ENCODE measurements at places on chromosomes 3 and 15.
A peak's percentile ranks its signal among the peaks of the same experiment; 100 is the strongest.

GRCh38 chr15:35381328-35381727 lies 164.6 kb downstream of the DPH6 start:
- no peak for DNase-seq

DNA sequence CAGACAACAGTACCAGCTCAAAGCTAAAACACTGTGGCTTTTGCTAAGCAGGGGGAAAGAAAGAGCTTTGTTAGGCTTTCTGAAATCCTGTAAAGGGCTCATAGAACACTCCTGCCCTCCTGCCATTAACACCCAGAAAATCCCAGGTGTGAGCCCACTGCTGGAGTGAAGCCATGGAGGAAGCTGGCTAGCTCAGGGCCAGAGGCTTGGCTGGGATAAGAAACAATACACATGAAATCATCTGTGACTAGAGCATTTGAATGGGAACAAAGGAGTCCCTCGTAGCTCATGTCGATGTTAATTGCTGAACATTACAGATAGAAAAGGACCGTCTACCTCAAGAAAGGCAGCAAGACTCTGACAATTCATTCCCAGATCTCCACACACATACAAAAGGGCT lies 23.5 kb downstream of the RUVBL1 start:
- DNase-seq, result no peak

- DNase-seq, result no peak
Measured at GRCh38 chr15:93080451-93080850, 8.6 kb downstream of the RGMA start.

GRCh38 chr15:95734422-95735316 lies 595.8 kb upstream of the NR2F2 start:
- DNase-seq, result no peak

DNA sequence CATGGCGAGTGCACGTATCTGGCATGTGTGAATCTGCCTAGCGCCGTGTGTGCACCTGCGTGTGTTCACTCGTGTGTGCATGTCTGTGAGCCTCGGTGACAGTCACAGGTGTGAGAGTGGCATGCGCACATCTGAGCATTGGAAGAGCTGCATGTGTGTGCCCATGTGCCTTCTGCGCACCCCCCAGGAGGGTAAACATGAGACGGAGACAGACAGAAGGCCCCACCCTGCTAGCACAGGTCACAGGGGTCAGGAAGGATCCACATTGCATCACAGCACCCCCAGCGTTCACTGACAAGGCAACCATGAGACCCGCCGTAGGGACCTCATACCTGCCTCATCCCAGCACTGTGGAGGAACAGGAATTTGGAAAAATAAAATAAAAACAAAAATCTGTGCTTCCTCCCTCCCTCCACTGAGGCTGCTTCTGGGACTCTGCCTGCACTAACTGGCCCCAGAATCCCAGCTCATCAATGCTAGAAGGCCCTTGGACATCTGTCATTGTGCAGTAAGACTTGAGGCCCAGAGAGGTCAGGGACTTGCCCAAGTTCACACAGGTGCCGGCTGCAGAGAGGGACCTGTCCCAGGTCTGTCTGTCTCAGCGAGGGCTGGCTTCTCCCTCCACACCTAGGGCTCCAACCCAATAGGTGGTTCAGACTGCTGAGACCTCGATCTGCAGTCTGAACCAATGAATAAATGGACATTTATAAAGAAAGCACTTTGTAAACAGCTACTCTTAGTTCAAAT lies 37.4 kb downstream of the RPN1 start:
- no peak for DNase-seq

- DNase-seq, result no peak
Measured at GRCh38 chr3:140018556-140018955, 83.6 kb downstream of the CLSTN2 start.

- no peak for DNase-seq
Measured at GRCh38 chr3:130748981-130749380, 2.4 kb upstream of the PIK3R4 start.

DNA sequence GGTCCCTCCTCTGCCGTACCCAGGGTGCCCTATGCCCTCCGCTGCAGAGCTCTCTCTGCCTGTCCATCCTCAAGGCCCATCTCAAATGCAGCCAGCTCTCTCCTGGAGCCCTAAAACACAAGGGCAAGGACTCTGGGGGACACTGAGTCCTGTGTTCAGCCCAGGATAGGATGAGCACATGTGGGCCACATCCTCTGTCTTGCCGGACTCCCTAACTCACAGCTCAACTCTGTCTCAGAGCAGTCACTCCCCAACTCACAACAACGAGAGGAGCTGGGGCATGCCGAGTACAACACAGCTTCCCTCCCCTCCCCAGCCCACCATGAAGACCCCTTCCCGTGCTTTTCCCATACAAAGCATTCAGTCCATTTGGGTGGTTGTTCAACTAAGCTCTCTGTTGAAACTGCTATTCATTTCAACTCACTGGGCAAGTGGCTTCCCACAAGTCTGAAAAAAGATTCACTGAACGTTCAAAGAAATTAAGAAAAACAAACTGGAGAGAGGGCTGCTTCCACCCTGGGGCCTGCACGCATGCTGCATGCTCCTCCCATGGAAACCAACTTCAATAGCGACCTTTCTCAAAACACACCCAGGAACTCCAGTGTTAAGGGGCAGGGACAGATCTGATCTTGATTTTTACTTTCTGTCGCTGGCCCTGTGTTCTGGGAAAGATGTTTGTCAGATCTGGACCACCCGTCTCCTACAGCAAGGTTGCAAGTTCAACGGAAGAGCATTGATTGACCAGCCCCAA lies 124.3 kb upstream of the IGF1R start:
- DNase-seq, result no peak

GRCh38 chr3:43910750-43911149 lies 220.0 kb downstream of the ABHD5 start:
- DNase-seq, result no peak

- DNase-seq, result peak; percentile 15
Measured at GRCh38 chr15:58459560-58459959, 27.8 kb downstream of the LIPC start.

DNA sequence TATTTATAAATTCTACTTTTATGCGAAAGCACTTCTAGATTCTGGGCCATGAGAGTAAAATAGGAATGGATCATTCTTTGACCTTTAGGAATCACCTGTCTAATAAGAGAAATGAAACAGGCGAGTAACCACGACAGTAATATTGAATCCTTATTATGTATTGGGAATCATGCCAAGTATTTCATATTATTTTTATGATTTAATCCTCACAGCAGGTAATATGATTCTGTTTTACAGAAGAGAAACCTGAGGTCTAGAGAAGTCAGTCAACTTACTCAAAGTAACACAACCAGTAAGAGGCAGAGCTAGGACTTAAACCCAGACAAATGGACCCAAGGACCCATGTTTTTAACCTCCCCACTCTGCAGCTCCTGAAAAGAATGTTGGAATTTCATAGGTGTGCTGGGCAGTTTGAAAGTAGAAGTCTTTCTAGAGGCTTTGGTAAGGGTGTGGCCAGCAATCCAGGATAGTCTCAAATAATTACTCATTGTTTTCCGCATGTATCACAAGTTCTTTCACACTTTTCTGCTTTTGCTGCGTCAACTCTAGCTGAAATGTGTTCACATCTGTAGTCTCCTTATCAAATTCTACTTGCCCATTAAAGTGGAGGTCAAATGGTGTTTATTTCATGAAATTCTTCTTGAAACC lies 181.7 kb downstream of the TPRG1 start:
- no peak for DNase-seq

DNA sequence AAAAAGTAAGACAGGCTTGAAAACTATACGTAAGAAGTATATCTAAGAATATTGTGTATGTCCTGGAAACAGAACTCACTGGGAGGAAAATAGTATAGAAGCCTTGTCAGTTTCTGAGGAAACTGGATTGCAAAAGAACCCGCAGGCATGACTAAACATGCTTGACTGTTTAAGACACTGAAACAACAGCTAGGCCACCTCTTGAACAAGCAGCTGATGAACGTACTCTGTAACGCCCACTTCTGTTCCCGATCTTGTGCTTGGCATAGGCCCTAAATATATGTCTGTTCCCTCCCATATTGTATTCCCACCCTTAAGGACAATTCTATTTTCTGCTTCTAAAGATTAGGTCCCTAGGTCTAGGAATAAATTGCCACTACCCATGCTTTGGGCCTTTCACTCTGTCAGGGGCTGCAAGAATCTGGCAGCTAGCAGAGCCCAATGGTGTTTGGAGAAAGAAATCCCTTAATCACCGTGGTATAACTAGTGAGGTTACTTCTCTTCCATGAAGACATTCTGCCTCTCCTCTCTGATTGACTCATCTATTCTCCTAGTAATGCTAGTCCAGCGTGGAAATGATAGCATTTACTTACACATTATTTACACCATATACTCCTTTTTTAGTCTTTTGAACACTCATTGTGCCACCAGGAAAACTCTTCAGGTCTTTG lies 46.2 kb downstream of the CD200 start:
- peak; percentile 91 for DNase-seq

GRCh38 chr15:91974321-91974720 lies 120.8 kb downstream of the SLCO3A1 start:
- DNase-seq, result no peak

GRCh38 chr15:20271647-20272046 lies 270.0 kb downstream of the GOLGA6L6 start:
- DNase-seq, result no peak

DNA sequence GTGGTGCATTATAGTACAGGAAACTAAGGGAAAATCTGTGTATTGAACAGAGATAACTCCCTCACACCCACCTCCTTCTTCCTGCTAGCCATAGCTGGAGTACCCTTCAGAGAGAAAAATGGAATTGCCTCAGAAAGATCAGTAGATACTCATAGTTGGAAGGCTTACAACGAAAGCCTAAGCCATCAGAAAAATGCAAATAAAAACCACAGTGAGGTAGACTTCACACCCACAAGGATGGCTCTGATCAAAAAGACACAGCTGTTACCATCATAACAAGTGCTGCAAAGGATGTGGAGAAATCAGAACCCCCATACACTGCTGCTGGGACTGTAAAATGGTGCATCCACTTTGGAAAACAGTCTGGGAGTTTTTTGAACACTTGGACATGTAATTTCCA lies 7.4 kb upstream of the DLG1 start:
- DNase-seq, result no peak

Data from CD14-positive monocyte (primary cell).